ENCODE measurements at places on chromosomes 12 and 14.

GRCh38 chr14:64721391-64721791, 17.2 kb downstream of the PLEKHG3 start:
- DNase-seq: no peak

DNA sequence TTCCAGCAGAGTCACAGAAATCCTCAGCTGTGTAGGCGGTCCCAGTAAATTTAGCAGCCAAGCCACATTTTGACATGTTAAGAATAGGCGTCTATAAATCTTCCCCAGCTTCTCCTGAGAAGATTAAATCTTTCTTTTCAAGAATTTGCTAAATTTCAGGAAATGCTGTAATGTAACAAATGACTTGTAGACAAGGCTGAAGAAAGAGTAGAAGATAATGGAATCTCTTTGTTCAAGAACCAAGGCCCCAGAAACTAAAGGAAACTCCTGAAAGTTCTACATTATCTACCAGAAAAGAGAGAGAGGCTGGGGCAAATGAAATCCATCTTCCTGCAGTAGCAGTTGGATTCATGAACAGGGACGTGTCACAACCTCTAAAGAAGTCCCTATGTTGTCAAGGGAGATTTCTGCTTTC, 760.3 kb downstream of the NOVA1 start:
- DNase-seq: no peak

GRCh38 chr14:54854181-54854580, 48.4 kb downstream of the GCH1 start:
- DNase-seq: no peak

- no peak for DNase-seq
Measured at GRCh38 chr12:98750511-98750910, 105.4 kb downstream of the APAF1 start.

DNA sequence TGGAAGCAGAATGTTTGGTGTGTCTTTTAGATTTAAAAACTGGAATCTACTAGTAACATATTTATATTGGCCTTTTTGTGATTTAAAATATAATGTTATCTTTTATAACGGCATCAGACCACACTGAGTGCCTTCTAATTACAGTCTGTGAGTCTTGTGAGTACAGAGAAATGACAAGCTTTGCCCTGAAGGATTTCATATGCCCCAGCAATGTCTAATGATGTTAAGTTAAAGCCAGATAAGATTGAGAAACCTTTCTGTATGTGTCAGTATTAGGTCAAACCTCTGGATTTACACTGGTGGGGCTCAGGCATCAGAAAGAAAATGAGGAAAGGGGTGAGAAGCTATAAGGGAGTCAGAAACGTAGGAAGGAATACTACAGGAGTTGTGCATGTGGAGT, 25.2 kb downstream of the PLEKHA5 start:
- no peak for DNase-seq

DNA sequence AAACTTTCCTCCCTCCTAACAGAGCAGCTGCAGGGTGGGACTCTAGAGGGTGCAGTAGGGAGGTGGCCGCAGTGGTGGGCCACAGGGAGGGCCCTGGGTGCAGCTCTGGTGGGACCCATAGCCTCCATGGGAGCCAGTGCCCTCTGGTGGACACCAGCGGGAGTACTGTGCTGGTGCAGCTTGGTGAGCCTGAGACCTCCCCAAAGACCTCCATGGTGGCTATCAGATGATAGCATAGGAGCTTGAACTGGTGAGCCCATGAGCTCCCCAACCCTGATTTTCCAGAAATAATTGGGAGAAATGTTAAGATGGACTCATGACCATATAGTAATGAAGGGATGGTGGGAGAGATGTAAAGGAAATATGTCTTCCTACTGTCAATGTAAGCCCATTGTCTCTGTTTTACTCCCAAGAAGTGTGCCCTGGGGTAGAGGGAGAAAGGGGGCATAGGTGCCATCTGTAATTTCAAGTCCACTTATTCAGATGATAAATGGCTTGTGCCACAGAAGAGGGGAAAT, 98.7 kb downstream of the GAS2L3 start:
- DNase-seq: peak; percentile 10

DNA sequence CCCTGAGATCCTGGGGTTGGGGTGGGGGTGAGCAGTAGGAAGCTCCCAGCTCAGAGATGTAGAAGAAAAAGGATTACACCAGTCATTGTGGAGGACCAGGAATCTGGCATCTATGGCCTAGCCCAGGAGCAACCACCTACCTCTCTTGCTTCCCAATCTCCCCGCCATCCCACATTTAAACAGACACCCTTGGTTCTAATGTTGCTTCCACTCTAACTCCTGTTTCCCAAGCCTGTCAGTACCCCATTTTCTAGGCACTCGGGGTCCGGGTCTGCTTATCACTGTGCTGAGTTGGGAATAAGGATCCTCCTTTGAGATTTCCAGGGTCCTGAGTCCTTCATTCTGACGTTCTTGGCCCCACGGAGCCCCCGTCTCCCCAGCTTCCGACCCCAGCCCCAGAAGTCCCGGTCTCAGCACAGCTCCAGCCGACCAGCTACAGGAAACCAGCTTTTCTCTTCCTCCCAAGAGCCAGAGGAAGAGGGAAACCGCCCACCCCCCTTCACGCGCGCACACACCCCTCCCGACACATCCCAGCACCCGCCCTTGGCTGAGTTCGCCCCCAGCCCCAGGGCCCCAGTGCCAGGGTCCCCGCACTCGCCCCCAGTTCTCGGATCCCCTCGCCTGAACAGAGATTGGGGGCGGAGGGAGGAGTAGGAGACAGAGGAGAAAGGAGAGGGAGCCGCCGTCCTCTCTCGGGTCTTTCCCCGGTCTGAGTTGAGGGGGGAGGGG, 1.2 kb downstream of the ITGA5 start:
- no peak for DNase-seq

DNA sequence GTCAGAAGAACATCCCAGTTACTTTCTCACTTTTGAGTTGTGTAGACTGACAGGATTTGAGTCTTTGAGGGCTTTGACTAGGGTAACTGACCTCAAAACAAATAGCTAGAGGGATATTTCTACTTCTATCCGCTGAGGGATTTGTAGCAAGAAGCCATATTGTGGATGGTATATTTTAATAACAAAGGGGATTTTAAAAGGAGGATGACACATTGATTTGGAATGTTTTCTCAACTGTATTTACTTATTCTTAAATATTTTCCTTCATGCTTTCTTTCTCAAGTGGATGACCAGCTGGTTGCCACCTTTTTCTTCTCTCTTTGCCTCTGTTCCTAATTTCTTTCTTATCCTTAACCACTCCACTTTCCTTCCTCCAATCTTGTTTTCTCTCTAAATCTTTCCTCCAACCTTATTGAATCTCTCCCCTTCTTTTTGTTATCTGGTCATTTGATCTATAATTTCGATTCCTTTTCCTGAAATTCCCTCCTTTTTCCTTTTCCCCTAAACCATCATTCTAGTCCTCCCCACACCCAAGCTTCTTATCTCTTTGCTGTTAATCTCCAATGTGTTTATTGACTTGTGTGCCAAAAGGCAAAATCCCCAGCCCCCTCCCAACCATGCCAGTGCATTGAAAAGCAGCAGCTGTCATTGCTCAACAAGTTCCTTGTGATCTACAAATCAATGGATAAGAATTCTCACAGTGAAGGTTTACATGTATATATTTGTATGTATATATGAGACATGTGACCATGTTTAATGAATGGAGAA, 411.6 kb downstream of the RAD51B start:
- DNase-seq: no peak

DNA sequence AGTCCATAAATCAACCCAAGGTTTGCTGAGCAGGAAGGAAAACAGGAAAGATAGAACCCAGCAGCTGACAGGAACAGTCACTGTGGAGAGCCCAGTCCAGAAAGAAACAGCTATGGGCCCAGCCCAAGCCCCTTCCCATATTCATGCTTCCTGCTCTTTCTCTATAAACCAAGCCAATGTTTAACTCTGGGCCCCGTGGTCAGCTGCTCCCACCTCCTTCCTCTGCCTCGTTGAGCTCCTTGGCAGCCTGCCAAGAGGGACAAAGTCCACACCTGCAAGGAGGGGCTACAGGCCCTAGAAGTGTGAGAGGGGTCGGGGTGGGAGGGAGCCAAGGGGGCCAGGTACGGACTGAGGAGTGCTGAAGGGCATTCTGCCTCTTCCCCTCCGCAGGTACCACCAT, 10.0 kb downstream of the SLC6A13 start:
- no peak for DNase-seq

GRCh38 chr12:110282300-110282860, 1.3 kb downstream of the ATP2A2 start:
- no peak for DNase-seq

GRCh38 chr14:61472011-61472672, 150.8 kb downstream of the PRKCH start:
- DNase-seq: no peak

GRCh38 chr12:115815924-115816323, 461.6 kb downstream of the MED13L start:
- DNase-seq: no peak

GRCh38 chr14:91048265-91048664, 12.2 kb downstream of the RPS6KA5 start:
- DNase-seq: no peak

DNA sequence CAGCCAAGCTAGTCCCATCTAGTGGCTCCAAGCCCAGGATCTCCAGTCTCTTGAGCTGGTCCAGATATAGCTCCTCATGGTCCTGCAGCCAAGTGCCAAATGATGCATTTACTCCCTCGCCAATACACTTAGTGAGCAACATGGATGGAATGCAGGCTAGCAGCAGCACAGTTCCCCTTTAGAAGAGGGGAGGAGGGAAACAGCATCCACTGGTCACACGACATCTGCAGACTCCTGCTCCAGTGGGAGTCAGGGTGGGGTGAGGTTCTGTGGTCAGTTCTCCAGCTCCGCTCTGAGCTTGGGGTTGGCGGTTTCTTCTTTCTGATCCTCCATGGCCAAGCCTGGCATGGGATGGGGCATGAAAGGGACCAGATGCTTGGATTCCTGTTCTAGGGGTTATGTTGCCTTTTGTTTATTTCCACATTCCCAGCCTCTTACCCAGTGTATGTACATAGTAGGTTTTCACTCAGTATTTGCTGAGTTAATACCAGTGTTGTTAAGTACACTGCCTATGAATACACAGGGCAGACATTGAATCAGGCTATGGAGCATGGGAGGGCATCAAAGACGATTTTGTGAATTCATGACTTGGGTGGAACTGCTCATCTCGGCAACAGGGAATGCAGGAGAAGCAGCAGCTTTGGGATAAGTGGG, 57.3 kb downstream of the GALNT16 start:
- DNase-seq: no peak

GRCh38 chr14:96711559-96712267, 85.5 kb upstream of the VRK1 start:
- DNase-seq: no peak

DNA sequence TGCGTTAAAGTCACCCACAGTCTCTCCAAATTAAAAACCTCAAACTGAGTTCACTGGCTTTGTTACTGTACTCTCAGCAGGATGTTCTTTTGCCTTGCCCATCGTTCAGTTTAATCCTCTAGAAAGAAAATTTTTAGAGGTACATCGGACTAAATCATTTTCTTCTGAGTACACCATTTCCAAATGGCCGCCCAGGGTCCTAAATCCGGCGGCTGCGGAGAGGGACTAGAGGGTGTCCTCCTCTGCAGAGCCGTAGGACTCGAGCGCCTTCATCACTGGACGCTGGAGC, 1.4 kb downstream of the LIN7A start:
- no peak for DNase-seq

DNA sequence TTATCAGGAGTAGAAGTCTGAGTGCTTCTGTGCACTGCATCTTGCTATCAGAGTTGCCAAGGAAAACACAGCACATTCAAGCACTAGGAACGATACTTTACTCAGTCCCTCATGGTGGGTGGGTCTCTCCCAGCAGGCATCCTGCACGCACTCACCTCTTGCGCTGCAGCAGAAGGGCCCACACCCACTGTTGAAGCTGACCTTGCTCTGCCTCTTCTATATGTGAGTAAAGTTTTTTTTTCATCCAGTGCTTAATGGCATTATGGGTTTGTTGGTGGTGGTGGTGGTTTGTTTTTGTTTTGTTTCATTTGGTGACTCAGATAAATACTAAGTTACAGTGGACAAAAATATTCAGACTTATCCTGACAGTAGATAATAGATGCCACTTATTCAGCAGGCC, 348.5 kb downstream of the EGLN3 start:
- DNase-seq: no peak

DNA sequence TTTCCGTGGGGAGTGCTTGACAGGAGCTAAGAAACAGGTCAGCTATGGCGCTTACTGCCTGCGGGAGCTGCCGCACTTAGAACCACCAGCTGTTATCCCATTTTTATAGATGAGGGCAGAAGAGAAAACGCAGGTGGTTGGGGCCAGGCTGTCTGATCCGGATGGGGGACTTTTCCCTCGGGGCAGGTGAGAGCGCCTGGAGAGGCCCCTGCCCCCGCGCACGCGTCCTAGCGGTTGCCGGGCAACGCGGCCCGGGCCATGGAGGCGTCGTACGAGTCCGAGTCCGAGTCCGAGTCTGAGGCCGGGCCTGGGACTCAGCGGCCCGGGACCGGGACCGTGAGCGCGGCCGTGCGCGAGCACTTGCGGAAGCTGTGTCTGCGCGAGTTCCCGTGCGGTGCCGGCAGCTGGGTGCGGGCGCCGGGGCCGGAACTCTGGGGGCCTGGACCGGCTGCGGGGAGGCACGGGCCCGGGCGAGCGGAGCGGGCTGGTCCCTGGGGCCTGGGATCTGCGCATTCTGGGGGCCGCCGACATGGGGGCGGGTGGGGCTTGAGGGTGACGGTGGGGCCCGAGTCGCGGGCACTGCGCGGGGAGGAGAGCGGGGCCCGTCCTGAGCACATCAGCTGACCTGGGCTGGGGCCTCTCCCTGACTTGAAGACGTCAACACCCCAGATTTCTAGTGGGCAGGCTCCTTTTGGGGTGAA, at the start of gene LRRC43:
TSS of gene LRRC43 (plus strand) at position 237 of the 701 bp plus-strand sequence. CDS start at position 259, 22 bp downstream.
- DNase-seq: no peak

DNA sequence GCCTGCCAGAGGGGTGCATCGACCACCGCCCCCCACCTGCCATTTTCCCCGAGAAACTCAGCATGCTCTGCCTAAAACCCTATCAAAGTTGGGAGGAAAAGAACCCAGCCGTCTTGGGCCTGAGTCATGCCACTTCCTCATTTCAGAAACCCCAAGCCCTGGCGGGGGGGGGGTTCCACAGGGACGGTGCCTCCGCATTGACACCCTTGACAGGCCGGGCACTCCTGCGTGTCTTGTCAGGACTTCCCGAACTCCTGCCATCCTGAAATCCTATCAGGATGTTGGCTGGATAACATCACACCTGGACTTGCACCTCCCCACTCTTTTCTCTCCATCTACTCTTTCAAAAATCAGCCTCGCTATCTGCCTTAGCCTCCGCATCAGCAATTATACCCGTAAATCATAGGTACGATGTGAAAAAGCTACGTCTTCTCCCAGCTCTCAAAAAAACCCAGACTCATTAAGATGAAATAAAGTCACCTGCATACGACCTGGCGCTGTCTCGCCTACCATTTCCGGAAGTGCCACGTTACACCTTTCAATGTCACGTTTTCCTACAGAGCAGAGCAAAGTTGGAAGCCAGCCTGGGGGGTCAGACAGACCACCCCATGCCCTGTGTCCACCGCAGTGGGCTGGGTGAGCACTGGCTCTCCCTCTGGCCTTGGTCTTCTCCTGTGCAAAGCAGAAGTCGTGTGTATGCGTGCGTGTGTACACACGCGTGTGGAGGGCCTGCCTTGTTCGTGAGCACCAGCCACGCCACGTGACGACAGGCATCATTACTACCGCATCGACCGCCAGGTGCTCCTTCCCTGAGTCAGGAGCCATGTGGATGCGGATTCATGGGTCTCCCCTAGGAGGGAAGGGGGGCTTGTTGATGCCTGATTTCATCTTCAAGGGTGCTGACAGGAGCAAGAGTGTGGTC, 96.7 kb downstream of the RFLNA start:
- DNase-seq: peak; percentile 41
